Foreskin keratinocyte (primary cell): ENCODE measurements at places on chromosomes 7 and 10.

DNA sequence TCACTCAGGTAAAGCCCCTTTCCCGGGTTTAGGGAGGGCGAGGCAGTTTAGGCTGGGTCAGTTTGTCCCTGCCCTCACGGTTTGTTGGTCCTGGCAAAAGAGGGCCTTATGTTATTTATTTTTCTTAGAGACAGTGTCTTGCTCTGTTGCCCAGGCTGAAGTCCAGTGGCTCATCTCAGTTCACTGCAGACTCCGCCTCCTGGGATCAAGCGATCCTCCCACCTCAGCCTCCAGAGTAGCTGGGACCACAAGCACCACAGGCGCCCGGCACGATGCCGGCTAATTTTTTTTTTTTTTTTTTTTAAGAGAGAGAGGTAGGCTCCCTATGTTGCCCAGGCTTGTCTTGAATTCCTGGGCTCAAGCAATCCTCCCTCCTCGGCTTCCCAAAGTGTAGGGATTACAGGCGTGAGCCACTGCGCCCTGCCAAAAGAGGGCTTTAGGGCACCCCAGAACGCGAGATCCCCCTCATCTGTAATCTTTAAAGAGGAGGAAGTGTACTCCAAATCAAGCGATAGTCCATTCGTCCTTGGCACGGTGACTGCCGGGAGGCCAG, 626 bp upstream of the BMS1 start:
- no peak for DNase-seq

DNA sequence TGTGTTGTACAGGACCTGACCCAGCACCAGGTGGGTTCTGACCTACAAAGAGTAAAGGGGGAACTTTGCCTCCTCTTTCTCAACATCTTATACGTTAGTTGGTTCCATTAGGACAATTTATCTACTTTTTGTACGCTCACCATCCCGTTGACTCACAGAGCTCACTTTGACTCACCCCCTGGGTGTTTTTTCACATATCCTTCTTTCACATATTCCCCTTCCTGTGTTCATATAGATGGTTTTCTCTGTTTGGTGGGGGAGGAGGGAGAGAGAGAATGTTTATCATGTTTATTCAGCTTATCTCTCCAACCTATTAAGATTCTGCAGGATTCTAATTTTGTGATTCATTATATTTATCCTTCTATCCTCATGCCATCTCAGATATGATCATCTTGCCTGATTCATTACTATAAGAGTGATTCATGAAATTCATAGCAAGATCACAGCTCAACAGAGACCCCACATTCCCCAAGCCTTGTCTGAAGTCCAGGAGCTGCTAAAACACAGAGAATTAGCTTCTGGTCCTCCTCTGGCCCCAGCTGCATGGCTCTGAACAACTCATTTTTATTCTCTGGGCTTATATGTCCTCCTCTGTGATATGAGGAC, 37.2 kb downstream of the PRSS2 start:
- no peak for DNase-seq

DNA sequence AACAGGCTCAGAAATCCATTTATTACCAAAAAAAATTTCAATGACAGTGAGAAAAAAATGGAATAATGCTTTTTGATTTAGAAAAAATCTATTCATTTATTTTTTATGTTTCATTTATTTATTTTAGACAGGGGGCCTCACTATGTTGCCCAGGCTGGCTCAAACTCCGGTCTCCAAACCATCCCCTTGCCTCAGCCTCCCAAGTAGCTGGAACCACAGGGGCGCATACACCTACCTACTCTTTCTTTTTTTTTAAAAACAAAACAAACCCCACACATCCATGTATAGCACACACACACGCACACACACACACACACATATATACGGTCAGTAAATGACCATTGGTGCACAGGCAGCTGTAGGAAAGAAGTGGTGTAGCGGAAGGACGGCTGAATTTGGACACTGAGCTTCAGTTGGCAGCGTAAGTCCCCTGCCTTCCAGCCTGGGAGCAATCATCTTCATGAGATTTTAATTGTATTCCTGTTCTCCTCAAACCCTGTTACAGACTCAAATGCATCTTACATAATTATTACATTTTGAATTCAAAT, 28.8 kb downstream of the ARL4A start:
- no peak for DNase-seq

- DNase-seq, result no peak
Observed at GRCh38 chr10:82661701-82662100, 786.7 kb downstream of the NRG3 start.

- DNase-seq, result no peak
Observed at GRCh38 chr7:149664176-149664575, 109.2 kb downstream of the ZNF467 start.

DNA sequence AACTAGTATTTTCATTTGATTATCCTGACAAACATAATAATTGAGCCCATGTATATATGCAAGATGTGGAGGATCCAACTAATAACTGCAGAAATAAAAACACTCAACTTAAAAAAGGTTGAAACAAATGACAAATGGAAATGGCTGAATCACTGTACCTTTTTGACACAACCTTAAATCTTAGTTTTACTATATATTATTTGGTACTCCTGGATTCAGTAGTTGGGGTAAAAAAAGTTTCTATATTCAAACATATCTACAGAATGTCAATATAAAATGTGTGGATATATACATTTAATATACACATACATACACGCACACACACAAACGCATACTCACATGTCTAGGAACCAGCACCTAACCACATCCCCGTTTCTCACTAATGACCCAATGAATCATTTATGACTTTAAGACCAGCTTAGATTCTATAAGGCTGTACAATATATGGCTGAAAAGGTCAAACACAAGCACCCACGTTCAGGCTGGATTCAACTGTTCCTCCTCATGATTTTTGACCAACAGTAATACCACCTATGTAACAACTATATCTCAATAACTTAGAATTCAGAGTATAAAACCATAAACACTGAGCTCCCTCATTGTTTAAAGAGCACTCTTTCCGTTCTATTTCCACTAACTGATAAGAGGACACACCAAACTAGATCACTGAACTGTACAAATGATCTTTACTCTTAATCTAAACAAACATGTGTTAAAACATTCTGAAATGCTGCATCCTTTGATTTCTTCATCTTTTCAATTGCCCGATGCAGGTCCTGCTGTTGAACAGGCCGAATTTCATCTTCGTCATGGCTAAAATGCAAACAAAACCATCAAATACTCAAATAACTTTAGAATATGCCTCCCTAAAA, 63.8 kb downstream of the ATAD1 start:
- DNase-seq, result no peak

GRCh38 chr10:74585231-74586087, 240.9 kb upstream of the KAT6B start:
- DNase-seq, result no peak

- DNase-seq, result no peak
Observed at GRCh38 chr10:99484626-99485581, 47.8 kb upstream of the NKX2-3 start.

GRCh38 chr10:18260310-18260922, 120.2 kb downstream of the CACNB2 start:
- no peak for DNase-seq

GRCh38 chr7:5479941-5480517, 56.4 kb upstream of the TNRC18 start:
- DNase-seq, result no peak

- DNase-seq, result no peak
Observed at GRCh38 chr7:96527133-96527827, 182.4 kb downstream of the SEM1 start.

- DNase-seq, result peak; percentile 47
Observed at GRCh38 chr10:110530131-110530831, 32.6 kb downstream of the DUSP5 start.

GRCh38 chr10:5360318-5360915, 4.3 kb upstream of the UCN3 start:
- DNase-seq, result no peak

DNA sequence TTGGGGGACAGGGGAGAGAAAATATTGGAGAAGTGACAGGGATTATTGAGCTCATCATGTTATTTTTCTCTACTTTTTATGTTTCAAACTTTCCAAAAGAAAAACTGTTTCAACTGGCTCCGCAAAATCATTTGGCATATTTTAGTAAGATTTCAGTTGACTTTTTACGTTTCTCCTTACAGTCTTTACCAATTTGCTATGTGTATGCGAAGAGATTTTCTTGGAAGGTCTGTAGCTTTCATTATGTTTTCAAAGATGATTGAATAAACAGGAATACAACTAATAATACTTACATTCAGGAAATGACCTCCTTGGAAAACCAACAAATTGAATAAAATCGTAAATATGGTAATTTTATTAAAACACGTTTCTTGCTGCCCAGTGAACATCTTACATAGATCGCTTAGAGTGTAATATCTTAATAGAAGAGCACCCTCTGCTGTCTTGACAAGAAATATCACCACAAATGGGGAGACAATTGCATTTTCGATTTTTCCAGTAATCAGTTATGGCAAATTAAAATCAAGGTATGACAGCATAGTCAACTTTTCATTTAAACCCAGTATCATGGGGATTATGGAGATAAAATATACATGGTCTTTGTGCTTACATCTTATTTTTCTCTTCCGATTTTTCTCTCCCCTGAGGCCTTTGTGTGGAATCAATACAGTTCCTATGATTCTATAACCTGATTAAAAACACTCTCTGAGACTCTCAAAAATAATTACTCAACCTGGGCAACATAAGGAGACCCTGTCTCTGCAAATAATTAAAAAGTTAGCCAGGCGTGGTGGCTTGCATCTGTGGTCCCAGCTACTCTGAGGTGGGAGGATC, 43.1 kb downstream of the MBL2 start:
- no peak for DNase-seq

GRCh38 chr10:75430000-75430763, 1.2 kb upstream of the LRMDA start:
- DNase-seq, result peak; percentile 87
